ENCODE measurements at places on chromosomes 12 and 14. TPM values are rescaled to one million over a fixed set of nuclear protein-coding genes. Genes with fewer than 3 reads are reported as not detected.

DNA sequence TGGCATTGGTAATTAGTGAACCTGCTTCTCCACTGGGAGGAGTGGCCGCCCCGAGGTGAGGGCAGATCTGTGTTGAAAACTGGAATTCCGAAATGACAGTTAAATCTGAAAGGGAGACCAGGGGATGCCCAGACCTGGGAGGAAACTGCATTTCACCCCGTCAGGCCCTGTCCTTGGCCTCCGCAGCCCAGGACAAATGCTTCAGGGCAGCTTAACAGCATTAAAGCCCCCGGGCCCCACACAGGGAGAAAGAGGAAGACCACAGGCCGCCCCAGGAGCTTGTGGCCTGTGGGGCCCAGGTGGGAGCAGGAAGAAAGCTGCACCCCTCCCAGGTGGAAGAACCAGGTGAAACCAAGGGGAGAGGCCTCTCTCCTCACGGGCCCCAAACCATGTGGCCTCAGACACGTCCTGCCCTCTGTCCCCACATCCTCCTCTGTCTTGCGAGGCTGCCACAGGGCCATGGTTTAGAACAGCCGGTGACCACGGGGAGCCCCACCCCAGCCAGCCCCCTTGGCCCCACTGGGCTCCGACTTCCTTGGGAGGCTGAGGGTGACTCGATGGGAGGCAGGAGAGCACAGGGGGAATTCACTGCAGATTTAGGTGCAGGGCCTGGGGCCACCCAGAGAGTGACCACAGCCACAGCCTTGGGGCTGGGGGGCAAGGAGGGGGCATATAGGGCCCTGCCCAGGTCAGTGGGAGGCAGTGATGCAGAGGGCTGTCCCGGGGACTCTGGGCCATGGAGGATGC lies 265.4 kb downstream of the ADGRD1 start:
- H3K27ac ChIP-seq = no peak overlapping the region
- H3K27me3 ChIP-seq = no peaks in the 10 kb centered on the region
- no peaks in the 10 kb centered on the region for H3K4me1 ChIP-seq
- H3K36me3 ChIP-seq = no peaks in the 10 kb centered on the region
- no peak overlapping the region for H3K4me3 ChIP-seq
- no peak for DNase-seq

DNA sequence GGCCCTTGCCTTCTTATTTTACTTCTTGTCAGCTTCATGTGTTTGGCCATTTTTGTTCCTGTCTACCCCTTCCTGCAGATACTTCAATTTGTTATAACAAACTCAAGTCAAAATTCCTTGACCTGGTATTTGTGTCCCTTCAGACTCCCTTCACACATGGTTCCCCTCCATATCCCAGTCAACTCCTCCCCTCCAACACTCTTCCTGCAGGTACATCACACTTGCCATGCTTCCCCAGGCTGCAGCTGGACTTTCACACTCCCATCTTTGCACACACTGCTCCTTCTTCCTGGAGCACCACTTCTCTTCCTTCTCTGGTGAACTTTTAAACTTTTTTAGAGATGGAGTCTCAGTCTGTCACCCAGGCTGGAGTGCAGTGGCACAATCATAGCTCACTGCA lies 18.9 kb upstream of the FIGNL2 start:
- DNase-seq = no peak
- H3K36me3 ChIP-seq = no peaks in the 10 kb centered on the region
- H3K4me3 ChIP-seq = no peak overlapping the region
- no peak overlapping the region for H3K27ac ChIP-seq
- H3K27me3 ChIP-seq = no peaks in the 10 kb centered on the region

TMTC1 gene
- total RNA-seq = 76.3 TPM

DNA sequence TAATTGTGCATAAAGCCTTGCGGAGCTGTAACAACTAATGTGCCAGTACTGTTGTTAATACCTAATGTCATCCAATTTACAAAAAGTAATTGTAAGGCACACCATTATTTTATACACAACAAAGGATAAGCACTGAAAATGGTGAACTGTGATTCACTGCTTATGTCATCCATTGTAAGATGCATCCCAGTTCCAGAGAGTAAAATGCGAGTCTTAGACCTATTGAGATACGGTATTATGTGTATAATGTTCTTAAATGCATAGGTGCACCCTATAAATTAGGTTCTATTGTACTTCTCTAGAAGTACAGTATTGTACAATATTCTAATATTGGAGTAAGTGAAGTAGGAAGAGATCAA lies 406 bp downstream of the PARP2 start:
- peak overlapping the region; percentile 90 for H3K27ac ChIP-seq
- peak overlapping the region; percentile 78 for H3K4me3 ChIP-seq
- peaks cover 4% of the 10 kb centered on the region for H3K4me1 ChIP-seq
- no peaks in the 10 kb centered on the region for H3K27me3 ChIP-seq
- DNase-seq = no peak

CIROP gene
- total RNA-seq = 1.1 TPM

DNA sequence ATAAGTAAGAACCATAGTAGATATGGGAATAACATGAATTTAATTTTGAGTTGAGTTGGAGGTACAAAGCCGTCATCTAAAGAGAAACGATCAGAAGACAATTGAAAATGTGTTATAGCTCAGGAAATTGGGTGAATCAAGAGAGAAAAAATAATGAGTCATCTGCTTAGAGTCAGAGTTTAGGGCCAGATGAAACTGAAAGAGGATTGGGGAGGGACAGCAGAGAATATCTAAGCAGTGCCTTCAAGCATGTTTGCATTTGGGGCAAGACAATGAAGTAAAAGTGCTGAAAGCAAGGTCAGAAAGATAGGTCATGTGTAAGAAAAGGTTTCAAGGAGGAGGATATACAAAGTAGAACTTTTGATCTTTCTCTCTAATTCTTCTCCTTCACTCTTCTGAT lies 49.4 kb downstream of the SLC15A5 start:
- H3K4me1 ChIP-seq = no peaks in the 10 kb centered on the region
- H3K4me3 ChIP-seq = no peak overlapping the region
- no peak overlapping the region for H3K27ac ChIP-seq
- H3K36me3 ChIP-seq = no peaks in the 10 kb centered on the region

DNA sequence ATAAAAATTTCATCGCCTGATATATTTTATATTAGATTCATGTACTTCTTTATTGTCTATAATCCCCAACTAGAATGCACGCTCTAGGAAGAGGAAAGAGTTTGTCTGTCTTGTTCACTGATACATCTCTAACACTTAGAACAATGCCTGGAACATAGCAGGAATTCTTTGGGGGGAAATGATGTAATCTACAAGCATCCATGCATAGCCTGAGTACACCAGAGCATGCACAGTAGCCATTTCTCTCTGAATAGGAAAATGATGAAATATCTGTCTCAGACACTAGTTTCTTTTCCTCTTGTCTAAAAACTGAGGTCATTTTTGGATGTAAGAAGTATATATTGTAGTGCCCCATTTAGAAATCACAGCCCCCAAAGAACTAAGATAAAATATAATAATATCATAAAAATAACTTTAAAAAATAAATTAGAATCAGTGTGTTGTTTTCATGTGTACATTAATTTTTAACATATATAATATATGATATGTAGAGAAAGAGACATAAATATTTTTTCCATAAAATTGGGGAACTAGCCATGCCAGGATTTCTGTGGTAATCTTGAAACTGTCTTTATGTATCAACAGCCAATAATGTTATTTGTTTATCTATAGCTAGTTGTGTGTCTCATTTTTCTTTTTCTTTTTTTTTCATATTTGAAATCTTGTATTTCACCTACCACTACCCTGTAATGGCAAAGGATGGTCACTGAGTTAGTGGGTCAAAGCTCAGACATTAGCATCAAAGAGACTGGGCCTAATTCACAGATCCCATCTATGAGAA lies 155.6 kb upstream of the TMCC3 start:
- no peak for DNase-seq
- H3K27ac ChIP-seq = no peak overlapping the region
- no peaks in the 10 kb centered on the region for H3K27me3 ChIP-seq
- H3K4me1 ChIP-seq = no peaks in the 10 kb centered on the region

DNA sequence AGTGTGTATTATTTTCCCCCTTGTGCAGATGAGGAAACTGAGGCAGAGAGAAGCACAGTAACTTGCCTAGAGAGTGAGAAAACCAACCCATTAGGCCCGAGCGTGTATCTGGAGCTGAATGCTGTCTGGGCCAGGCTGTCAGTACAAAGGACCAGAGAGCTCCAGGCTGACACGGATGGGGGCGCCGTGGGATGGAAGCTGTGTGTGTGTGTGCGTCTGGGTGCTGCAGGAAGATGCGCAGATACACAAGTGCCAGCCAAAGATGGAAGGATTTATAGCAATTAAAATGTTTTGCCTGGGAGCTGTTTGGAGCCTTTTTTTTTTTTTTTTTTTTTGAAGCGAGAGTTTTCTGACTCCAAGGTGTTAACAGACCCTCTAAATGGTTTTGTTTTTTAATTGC lies 53.7 kb upstream of the GPATCH2L start:
- no peak for DNase-seq
- no peaks in the 10 kb centered on the region for H3K36me3 ChIP-seq
- H3K4me1 ChIP-seq = peaks cover 12% of the 10 kb centered on the region
- H3K27me3 ChIP-seq = no peaks in the 10 kb centered on the region
- H3K4me3 ChIP-seq = no peak overlapping the region
